A172 (cell line): ENCODE measurements at places on chromosomes 6 and 20. TPM values are rescaled to one million over a fixed set of nuclear protein-coding genes. Genes with fewer than 3 reads are reported as not detected.

The SRSF12 gene
- total RNA-seq: 0.10 and 0.34 TPM in 2 replicates

The CD40 gene
- total RNA-seq: not detected in 2 replicates

The TMC2 gene
- total RNA-seq: not detected in 2 replicates

The MDFI gene
- not detected in 2 replicates for total RNA-seq

The C20orf96 gene
- 3.1 and 3.8 TPM in 2 replicates for total RNA-seq

The RIMS4 gene
- 0.02 TPM in 1 of 2 replicates, not detected in the other for total RNA-seq

The CDH26 gene
- total RNA-seq: not detected in 2 replicates

The SIRPA gene
- total RNA-seq: 8.1 and 10.5 TPM in 2 replicates

The PDRG1 gene
- total RNA-seq: 7.9 and 11.5 TPM in 2 replicates

The MMUT gene
- total RNA-seq: 9.0 and 10.1 TPM in 2 replicates

The KIF16B gene
- 11.2 and 12.6 TPM in 2 replicates for total RNA-seq

The KIAA1586 gene
- total RNA-seq: 17.0 and 19.1 TPM in 2 replicates

The ATG5 gene
- 40.8 and 53.7 TPM in 2 replicates for total RNA-seq

The TCF21 gene
- not detected in 2 replicates for total RNA-seq

The SFT2D1 gene
- 41.8 and 60.3 TPM in 2 replicates for total RNA-seq

The HCRTR2 gene
- not detected in 2 replicates for total RNA-seq

The PPP1R3G gene
- 0.22 and 1.5 TPM in 2 replicates for total RNA-seq

The LINC00237 gene
- not detected in 2 replicates for total RNA-seq

The ARFGEF3 gene
- 3.1 and 3.5 TPM in 2 replicates for total RNA-seq

The SYNE1 gene
- 21.1 and 43.9 TPM in 2 replicates for total RNA-seq

The CLPSL1 gene
- total RNA-seq: not detected in 2 replicates

The STX11 gene
- total RNA-seq: 0.86 and 0.88 TPM in 2 replicates

The EDN3 gene
- not detected in 2 replicates for total RNA-seq

The PTCHD4 gene
- total RNA-seq: 0.38 and 1.4 TPM in 2 replicates

The ENPP3 gene
- total RNA-seq: 0.89 TPM in 1 of 2 replicates, not detected in the other

The FAM83B gene
- total RNA-seq: not detected in 2 replicates

The PRSS35 gene
- total RNA-seq: 0.90 and 1.3 TPM in 2 replicates

The SLC17A3 gene
- not detected in 2 replicates for total RNA-seq

The SYCP2L gene
- 0.07 and 0.57 TPM in 2 replicates for total RNA-seq

The PLCB1 gene
- 0.41 and 0.43 TPM in 2 replicates for total RNA-seq

The GABRR1 gene
- total RNA-seq: 0.02 TPM in 1 of 2 replicates, not detected in the other

The ESR1 gene
- total RNA-seq: 0.02 TPM in 1 of 2 replicates, not detected in the other

The IMPG1 gene
- not detected in 2 replicates for total RNA-seq

The MEI4 gene
- total RNA-seq: not detected in 2 replicates

The SLC22A16 gene
- not detected in 2 replicates for total RNA-seq
